ENCODE measurements at places on chromosomes 1 and 21.

DNA sequence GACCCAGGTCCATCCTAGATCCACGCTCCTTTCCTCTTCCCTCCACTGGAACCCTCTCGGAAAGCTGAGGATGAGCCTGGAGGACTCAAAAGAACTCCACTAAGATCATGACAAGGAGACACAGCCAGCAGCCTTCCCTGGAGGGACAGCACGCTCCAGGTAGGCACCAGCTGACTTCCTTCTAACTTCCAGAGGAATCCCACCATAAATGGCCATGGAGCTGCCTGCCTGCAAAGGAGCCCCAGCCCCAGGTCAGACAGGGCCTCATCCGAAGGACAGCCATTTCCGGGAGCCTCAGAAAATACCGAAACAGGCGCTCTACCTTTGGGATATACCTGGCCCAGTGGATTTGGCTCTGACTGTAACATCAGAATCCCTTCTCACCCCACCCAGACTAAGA is 4.1 kb downstream of the SH3BP5L start:
- no peak for DNase-seq

DNA sequence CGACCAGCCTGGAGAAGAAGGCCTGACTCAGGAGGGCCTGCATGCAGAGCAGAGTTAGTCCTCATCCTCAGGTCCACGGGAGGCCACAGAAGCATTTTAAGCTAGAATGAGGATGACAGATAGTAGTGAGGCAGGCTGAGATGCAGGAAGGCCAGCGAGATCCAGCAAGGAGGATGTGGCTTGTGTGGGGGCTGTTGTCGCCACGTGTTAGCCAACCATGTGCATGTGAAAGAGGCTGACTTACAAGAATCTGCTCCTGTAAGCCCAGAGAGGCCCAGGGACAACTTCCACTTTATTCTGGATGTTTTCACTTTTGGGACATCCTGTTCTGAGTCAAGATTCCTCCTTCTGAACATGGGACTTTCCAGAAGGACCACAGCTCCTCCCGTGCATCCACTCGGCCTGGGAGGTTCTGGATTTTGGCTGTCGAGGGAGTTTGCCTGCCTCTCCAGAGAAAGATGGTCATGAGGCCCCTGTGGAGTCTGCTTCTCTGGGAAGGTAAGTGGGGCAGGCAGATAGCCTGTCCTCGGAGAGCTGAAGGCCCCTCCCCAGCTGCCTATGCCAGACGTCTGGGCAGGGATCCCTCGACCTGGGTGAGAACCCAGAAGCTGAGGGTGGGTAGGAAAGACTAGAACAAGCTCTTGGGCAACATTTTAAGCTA is at the start of gene SLAMF8:
TSS of gene SLAMF8 (plus strand) at position 433 of the 661 bp plus-strand sequence. CDS start at position 459, 26 bp downstream.
- no peak for DNase-seq

GRCh38 chr21:16194788-16195537 is 465.2 kb downstream of the USP25 start:
- no peak for DNase-seq

DNA sequence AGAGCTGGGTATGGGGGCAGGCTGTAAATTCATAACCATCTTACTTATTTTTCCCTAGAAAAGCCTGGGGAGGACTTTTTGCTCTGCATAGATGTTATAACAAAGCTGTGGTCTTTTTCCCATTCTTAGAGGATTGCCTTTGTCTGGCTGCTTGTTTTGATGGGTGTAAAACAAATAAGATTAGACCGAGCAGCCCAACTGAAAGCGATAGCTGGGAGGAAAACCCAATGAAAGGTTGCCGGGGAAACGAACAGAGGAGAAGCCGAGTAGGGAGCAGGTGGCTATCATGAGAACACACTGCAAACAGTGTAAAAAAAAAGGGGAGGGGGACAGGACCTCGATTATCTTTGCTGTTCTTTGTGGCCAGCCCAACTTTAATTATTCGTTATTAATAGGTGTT is 1.9 kb downstream of the ELAVL4 start:
- no peak for DNase-seq

DNA sequence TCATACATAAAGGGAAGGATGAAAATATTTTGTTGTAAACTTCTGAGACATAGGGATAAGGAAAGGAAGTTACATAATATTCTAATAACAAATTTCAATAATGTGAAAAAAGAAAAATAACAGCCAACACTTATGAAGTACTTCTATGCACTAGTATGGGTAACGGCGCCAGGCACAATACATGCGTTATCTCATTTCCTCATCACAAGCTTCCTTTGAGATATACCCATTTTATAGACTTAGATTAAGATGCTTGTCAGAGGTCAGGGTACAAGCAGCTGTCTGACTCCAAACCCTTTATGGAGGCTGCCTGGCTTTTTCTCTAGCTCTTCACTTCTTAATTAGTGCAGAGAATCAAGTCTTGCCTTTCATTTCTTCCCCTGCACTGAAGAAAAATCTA is 41.3 kb downstream of the TCP10L start:
- no peak for DNase-seq

DNA sequence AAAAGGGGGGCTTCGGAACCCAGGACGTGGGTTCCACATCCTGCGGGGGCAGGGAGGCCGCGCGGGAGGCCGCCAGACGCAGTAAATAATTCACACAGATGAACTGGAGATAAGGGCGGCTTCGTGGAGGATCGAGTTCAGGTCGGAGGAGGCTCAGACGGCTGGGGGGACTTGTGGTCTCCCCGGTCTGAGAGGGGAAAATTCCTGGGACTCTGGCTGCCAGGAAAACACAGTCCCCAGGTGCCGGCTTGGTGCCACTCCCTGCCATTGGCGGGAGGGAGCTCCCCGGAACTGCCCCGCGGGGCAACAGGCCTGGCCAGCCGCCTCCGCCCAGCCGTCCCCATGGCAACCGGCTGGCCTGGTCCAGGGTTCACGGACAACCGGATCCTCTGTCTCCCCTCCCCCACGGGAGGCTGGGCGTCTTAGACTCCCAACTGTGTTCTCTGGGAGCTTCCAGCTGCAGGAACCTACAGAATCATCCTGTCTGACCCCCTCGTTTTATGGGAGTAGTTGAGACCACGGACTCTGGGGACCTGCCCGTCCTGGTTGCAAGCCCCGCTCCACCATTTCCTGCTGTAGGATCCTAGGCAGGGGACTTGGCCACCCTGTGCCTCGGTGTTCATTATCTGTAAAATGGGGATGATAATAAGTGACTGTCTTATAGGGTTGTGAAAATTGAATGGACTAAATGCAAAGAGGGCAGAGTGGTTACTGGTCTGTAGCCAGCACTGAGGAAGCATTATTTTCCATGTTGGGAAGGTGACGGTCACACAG is 9.6 kb downstream of the CAMK2N1 start:
- no peak for DNase-seq

GRCh38 chr1:234942879-234943506 is 185.6 kb downstream of the TOMM20 start:
- no peak for DNase-seq

GRCh38 chr21:34282223-34282622 is 81.6 kb upstream of the KCNE2 start:
- no peak for DNase-seq

- no peak for DNase-seq
Observed at GRCh38 chr1:99850459-99851291, 514 bp downstream of the AGL start.

GRCh38 chr21:34545079-34545884 is 33.3 kb upstream of the KCNE1 start:
- no peak for DNase-seq

DNA sequence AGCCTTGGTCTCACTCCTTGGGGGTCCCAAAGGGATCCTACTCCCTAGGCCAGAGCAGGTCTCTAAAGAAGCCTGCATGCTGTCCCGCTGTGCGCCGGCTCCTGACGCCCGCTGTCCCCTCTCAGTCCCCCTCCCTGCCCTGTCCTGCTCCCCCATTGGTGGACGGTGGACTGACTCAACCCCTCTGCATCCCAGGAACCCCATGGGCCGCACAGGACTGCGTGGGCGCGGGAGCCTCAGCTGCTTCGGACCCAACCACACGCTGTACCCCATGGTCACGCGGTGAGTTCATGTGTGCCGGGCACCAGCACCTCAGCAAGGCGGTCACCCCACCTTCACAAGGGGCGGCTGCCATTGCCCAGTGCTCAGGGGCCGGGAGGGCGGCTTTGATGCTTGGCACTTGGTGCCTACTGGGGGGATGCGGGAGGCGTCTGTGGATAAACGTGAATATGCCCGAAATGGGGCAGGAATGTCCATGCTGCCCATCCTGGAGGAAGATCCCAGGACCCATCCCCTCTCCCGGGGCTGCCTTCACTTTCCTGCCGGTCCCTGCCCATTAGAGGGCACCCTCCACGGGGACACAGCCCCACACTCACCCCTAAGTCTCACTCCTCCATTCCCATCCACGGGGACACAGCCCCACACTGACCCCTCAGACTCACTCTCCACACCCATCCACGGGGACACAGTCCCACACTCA is 20.2 kb upstream of the LRRC3 start:
- no peak for DNase-seq

- DNase-seq, result no peak
Observed at GRCh38 chr1:36947384-36947783, 86.9 kb downstream of the GRIK3 start.

DNA sequence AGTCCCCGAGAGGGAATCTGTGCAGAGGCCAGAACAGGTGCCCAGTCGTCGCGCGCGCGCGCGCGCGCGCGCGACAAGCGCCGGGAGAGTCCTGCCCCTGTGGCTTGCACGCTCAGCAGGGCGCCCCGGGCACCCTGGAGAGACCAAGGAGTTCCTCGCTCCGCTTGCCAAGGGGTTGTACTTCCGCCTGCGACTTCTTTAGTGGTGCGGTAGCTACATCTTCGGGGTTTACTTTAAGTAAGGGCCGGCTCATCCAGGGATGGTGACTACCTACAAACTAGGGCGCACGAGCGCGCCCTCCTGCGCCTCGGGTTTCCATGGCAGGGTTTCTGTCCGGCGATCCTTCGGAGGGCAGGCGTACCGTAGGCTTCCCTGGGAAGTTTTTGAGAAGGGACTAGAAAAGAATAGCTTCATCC is 1.4 kb downstream of the LHX4 start:
- no peak for DNase-seq

DNA sequence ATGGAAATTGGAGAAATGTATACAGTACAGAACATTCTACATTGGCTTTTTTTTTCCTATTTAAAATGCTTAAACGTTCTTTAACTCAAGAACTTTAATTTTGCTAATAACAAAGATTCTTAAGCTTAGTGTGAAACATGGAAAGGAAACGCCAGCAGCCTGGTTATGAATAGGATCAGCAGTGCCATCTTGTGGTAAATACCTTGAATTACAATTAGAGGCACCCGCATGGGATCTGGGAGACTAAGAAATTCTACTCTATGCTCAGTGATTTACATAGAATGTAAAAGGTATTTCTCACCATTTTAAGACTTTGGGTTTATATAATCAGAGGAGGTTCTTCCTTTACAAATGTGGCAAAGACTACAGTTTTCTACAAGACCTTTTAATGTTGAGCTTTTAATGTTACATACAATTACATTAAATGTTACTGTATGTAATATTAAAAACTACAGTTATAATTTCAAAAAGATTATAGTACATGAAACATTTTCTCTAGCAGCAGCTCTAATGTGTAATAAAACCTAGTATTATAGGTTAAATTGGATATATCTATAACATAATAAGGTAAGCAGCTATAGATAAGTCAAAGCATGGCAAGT is 32.1 kb upstream of the APOBEC4 start:
- no peak for DNase-seq

GRCh38 chr1:205073511-205073910 is 10.7 kb downstream of the TMEM81 start:
- no peak for DNase-seq

- no peak for DNase-seq
Observed at GRCh38 chr1:54357967-54358366, 48.2 kb downstream of the SSBP3 start.

DNA sequence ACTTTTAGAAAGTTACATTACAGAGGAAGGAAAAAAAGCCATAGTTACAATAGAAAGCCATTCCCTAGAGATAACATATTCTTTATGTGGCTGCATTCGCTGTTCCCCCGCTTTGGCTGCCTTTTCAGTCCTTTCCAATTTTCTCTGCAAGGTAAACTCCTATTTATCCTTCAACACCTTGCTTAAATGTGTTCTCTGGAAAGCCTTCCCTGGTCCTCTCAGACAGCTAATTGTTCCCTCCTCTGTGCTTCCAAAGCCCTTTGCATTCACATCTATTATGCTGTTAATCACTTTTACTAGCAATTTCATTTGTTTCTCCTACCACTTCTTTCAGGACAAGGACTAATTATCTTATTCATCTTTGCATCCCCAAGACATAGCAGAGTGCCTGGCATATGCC is 1.6 kb downstream of the PHC2 start:
- no peak for DNase-seq

DNA sequence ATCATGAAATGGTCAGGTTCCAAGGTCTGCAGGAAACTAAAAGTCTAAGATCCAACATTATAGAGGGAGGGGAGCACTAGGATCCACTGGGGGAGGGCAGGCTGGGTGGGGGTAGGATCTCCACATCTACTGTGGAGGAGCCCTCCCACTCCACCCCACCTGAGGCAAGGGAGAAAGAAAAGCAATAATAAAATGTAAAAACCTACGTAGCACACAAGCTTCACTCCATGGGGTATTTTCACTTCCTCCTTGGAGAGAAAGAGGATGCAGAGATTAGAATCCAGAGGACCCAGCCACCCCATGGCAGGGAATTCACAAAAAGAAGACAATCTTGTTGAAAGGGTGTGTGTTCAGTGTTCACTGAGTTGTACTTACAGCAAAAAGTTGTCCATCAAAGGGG is 14.4 kb downstream of the SPOCD1 start:
- no peak for DNase-seq

DNA sequence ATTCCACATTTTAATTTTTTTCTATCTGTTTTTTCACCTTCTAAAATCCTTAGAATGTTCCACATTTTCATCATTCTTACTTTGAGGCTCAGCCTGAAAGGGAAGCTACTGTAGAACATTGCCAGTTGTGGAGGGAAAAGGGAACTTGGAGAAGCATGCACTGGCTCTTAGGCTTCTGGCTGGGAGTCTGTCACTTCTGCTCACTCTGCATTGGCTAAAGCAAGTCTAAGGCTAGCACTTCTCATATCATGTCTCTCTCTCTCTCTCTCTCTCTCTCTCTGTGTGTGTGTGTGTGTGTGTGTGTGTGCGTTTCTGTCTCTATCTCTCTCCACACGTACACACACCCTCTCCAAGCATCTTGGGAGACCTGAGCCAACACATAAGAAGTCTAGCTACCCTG is 49.6 kb upstream of the ADAR start:
- no peak for DNase-seq

- DNase-seq, result no peak
Observed at GRCh38 chr1:176539018-176539417, 76.0 kb downstream of the PAPPA2 start.

DNA sequence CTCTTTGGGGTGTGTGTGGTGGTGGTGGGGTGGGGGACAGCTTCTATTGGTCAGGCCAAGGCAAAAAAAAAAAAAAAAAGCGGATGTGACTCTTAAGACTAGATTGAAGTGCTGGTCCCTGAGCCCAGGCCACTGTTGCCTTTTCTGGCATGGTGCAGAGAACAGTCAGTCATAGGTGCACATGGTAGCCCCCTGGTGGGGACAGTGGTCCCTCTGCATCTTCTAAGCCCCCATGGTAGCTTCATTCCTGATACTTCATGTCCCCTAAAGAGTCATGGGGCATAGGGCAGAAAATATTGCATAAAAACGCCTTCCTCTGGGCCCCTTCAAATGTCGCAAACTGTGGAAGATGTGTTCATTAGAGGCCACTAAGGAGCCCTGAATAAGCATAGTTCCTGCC is 371.8 kb downstream of the NPHP4 start:
- DNase-seq, result no peak

Measured in effector CD8-positive, alpha-beta T cell (primary cell).